ENCODE measurements at places on chromosomes 6 and 20.

DNA sequence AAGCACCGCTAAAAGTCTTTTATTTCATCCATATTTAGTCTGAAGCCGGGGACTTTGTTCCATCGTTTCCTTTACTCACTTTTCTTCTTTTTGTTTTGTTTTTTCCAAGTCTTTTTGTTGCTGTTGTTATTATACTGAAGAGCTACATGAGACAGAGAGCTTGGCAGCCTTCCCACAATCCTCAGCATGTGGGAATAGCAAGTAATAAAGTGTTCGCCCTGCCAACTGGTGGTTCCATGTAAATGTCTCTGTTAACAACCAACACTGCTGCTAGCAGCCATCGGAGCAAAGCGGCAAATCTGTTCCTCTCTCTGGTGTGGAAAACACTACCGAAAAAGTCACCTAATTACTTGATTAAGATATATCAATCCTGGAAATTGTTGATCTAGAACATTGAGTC is 437.8 kb upstream of the ID4 start:
- no peak for DNase-seq

DNA sequence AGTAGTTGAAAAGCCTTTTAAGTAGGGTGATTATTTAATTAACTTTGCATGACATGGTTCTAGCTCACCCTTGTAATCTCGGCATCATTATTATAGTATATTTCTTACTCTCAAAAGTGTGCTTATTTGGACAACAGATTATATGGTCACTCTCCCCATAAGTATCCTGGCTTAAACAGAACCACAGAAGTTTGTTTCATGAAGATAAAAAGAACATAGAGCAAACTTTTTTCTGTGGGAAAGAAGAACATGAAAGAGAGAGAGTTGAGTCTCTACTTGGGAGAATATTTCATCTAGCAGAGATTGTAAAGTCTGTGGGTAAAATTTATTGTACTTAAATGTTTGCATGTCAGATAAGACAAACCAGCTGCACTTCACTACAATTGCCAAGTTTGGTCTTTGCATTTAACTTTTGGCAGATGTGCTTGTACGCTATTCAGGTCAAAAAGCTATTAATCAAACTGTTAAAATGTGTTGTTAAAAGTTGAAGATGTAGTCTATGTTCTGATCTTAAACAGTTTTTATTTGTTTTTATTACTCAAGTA is 33.4 kb upstream of the PRIM2 start:
- no peak for DNase-seq

GRCh38 chr20:32470025-32470861 is 112.1 kb downstream of the ASXL1 start:
- no peak for DNase-seq

- DNase-seq = no peak
Observed at GRCh38 chr6:6886886-6887285, 220.9 kb upstream of the RREB1 start.
